M059J (cell line): ENCODE measurements at places on chromosomes 16 and 17.

- no peak for DNase-seq
Measured at GRCh38 chr17:28514561-28515002, 8.4 kb downstream of the FOXN1 start.

DNA sequence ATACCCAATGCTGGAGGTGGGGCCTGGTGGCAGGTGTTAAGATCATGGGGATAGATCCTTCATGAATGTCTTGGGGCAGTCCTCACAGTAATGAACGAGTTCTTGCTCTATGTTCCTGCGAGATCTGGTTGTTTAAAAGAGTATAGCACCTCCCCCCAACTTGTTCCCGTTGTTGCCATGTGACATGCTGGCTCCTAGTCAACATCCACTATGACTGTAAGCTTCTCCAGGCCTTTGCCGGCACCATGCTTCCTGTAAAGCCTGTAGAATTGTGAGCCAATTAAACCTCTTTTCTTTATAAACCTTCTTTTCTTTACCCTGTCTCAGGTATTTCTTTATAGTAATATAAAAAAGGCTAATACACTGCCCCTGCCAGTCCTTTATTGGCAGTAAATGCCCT, 33.3 kb downstream of the RANBP10 start:
- no peak for DNase-seq

DNA sequence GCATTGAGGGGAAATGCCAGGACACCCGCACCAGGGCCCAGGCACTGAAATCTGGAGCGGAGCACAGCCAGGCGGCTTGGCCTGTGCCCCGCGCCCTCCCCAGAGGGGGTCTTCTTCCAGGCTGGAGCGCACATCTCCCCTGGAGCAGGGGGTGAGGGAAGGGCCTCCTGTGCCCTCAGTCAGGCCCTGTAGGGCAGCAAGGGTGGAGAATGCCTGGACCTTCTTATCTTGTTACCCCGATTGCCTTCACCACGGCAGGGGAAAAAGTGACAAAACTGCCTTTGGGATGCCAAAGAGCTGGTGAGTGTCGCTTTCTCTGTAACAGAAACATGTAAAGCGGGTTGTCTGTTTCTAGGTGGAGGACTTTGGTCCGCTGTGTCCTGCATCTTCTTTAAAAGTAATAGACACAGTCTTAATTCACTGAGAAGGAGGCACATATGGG, 48.3 kb upstream of the BAHCC1 start:
- no peak for DNase-seq

GRCh38 chr16:46974352-46974751, 878 bp upstream of the DNAJA2 start:
- DNase-seq = peak; percentile 11

GRCh38 chr17:4554441-4554996, 665 bp downstream of the MYBBP1A start:
- no peak for DNase-seq

- no peak for DNase-seq
Measured at GRCh38 chr17:33371377-33371776, 78.3 kb upstream of the ASIC2 start.

- DNase-seq = no peak
Measured at GRCh38 chr16:28610595-28611191, 849 bp upstream of the SULT1A1 start.

DNA sequence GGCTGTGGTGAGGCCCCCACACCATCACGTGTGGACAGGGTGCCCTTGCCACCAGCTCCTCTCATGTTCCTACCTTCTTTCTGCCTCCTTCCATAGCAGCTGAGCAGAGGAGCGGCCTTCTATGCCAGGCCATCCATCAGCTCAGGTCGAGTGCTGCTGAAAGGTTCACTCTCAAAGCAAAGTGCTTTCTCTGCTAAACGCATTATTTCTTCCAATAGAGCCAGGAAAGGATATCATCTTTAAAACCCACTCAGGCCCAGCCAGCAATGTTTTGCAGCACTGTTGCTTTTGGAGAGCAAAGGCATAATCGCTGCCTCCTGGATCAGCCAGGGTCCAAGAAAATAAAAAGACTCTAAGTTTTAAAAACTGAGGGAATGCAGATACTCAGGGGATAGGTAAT, 54.9 kb upstream of the GPRC5B start:
- no peak for DNase-seq

DNA sequence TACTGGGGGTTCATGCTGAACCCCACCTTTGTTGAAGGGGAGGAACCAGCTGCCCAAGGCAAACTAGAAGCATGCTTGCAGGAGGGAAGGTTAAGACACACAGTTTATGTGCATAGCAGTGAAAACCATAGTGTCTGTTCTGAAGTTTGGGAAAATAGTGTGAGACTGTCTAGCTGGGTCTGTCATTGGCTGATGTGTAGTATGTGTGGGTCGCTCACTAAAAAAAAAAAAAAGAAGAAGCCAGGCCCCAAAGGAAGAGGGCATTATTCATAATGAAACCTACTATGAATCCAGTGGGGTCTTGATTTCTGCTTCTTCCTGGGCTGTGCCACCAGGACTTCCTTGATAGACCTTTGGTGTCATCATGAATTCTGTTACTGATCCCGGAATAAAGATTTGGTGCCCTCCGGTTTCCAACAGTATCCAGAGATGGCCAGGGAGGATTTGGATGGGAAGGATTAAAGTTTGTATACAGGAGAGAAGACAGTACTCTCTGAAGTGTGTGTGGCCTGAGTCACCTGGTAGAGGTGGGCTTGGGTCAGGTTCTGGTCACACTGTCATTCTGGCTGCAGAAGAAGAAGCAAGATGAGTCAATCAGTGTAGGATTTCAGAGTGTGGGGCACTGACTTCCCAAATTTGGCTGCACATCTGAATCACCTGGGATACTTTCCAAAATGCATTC, 220.3 kb downstream of the PRKCA start:
- DNase-seq = peak; percentile 76

- DNase-seq = no peak
Measured at GRCh38 chr16:78745108-78746019, 645.9 kb downstream of the WWOX start.

DNA sequence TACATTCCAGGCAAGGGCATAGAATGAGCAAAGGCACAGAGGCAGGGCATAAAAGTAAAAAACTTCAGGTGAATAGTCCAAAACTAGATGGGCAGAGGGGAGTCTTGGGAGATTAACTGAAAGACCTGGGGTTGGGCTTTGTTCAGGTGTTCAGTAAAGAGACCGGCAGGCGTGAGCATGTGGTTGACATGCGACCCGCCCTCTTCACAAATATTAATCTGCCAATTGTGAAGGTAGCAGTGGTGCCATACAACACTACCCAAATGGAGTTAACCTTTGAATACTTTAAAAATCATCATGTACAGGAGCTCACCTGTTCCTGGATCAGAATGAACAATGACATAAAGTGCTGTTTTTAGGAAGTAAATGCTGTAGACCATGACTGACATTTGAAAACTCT, 225.5 kb downstream of the LGALS9B start:
- DNase-seq = no peak

GRCh38 chr17:27550291-27550930, 80.6 kb upstream of the LGALS9 start:
- no peak for DNase-seq

- DNase-seq = no peak
Measured at GRCh38 chr17:9672266-9672665, 26.9 kb downstream of the USP43 start.

- DNase-seq = no peak
Measured at GRCh38 chr16:14309001-14309886, 238.1 kb downstream of the MRTFB start.

DNA sequence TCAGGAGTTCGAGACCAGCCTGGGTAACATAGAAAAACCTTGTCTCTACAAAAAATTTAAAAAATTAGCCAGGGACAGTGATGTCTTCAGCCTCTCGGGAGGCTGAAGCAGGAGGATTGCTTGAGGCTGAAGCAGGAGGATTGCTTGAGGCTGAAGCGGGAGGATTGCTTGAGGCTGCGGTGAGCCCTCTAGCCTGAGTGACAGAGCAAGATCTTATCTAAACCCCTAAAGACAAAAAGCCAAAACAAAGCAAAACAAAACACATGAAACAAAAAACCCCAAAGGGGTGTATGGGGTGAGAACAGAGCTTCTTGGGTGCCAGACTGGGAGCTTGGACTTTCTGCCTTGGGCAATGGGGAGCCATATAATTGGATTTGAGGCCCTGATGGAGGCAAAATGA, 2.6 kb downstream of the SPNS3 start:
- DNase-seq = peak; percentile 13

GRCh38 chr17:37300683-37301082, 75.1 kb upstream of the C17orf78 start:
- DNase-seq = no peak

DNA sequence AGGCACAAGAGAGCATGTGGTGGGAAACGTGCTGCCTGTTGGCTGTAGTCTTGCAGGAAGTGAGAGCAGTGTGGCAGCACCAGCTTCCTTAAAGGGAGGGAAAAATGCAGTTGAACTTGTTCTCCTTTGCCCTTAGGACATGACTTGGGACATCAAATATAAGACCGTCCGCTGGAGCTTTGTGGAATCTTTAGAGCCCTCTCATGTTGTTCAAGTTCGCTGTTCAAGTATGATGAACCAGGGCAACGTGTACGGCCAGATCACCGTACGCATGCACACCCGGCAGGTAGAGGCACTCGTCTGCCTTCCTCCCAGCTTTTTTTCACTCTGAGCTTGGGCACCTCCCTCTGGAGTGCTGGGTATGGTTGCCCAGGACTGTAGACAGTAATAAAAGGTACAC, 23.3 kb downstream of the GPR179 start:
- no peak for DNase-seq

- DNase-seq = peak; percentile 79
Measured at GRCh38 chr16:12061336-12062055, 85.0 kb downstream of the SNX29 start.

DNA sequence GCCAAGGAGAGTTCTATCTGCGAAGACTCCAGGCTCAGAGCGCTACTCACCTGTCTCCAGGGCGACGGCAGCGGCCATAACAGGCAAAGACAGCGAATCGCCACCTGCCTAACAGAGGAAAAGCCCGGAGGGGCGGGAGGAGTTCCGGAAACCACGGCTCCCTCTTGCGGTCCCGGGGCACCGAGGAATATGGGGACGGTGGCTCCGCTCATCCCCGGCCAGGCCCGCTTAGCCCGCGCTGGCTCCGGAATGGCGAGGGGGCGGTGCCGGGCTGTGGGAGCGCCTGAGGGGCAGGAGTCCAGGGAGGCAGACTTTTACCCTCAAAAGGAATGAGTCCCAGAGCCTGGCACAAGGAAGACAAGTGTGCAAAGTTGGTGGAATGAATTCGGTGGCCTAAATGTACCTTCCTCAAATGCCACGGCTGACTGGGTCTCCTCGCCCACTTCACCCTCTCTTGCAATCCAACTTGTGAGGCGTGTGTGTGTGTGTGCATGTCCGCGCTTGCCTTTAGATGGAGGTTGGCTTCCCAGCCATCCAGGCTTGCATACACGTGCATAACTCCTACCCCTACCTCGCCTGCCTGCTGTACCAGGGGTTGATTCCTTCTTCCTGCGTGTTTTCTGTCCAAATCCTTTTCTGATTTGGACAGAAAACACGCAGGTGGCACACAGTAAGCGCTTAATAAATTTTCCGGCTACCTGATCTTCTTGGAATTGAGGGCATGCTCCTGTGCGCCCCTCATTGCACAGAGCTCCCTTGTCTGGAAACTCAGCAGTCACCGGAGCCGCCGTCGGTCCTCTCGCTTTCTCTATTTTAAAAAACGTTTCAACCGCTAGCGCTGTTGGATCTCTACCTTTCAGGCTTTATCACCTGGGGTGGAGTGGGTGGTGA, 3.5 kb downstream of the C17orf100 start:
- no peak for DNase-seq

DNA sequence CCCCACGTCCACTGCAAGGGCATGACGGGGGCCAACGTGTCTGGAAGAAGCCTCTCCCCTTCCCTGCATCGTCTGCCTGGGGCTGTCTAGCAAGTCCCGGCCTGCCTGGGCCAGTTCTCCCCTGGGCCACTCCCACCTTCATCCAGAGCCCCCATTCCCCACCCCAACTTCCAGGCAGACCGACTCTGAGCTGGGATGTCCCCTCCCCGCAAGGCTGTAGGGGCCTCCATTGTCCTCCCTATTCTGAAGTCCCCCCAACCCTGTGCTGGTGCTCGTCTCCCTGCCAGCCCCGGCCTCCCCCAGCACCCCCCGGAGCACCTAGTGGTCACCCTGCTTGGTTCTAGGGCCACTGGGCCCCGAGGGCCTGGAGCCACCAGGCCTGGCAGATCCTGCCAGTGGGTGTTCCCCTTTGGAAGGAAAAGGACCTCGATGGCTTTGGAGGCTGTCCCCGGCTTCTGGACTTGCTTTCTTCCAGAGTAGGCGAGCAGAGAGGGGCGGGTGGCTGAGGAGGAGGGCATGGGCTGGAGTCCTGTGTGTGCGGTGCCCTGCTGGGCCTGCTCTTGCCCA, 4.8 kb downstream of the GLIS2 start:
- no peak for DNase-seq
